ENCODE measurements at places on chromosomes 16 and 17.

DNA sequence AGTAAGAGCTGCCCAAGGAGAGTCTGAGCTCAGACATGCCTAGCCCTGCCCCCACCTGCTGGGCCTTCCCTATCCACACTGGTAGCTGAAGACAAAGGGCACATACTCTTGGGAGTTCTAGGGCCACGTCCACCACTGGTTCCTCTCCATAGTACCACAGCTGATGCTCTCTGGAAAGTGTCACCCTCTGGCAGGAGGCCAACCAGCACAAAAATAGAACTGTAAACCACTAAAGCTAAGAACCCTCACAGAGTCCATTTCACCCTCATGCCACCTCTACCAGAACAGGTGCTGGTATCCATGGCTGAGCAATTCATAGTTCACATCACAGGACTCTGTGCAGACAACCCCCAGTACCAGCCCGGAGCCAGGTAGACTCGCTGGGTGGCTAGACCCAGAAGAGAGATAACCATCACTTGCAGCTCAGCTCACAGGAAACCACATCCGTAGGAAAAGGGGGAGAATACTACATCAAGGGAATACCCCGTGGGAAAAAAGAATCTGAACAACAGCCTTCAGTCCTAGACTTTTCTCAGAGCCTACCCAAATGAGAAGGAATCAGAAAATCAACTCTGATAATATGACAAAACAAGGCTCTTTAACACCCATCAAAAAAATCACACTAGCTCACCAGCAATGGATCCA lies 115.3 kb downstream of the CEP112 start:
- DNase-seq, result no peak

- no peak for DNase-seq
Measured at GRCh38 chr17:32266389-32267301, 1.0 kb downstream of the RHBDL3 start.

- DNase-seq, result no peak
Measured at GRCh38 chr16:24969071-24969470, 46.1 kb downstream of the ARHGAP17 start.

- DNase-seq, result no peak
Measured at GRCh38 chr17:74920642-74921025, 2.4 kb downstream of the USH1G start.

- DNase-seq, result no peak
Measured at GRCh38 chr16:57186872-57187854, 1.0 kb downstream of the RSPRY1 start.

DNA sequence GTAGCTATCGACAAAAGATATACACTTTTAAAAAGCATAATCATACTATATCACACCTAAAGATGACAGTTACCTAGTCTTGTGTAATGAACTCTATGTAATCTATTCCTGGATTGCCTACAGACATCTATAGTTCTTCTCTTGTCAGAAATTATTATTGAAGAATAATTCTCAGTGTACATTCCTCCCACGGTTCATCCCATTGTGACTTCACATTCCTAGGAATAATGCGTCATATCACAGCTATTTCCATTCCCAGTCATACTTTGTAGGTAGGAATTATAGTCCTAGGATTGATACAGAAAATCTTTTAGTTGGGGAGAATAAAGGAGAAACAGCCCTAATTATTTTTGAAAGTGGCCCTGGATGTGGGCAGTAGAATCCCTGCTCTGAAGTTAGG lies 44.0 kb upstream of the ABCC11 start:
- no peak for DNase-seq

All from NCI-H2107 (cell line).